RCC 7860 (cell line): ENCODE measurements at places on chromosomes 11 and 22.

GRCh38 chr11:57143459-57143858, 38.3 kb upstream of the LRRC55 start:
- no peak for DNase-seq

DNA sequence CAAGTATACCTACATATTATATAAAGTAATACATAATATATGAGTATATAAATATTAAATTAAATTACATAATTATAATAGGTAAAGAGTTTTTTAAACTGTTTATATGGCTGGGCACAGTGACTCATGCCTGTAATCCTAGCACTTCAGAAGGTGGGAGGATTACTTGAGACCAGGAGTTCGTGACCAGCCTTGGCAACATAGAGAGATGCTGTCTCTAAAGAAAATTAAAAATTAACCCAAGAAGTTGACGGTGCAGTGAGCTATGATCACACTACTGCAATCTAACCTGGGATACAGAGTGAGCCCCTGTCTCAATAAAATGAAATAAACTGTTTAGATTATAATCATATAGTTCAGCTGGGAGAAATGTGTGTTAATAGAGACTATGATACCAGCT, 363.0 kb downstream of the DDX10 start:
- peak; percentile 76 for DNase-seq

DNA sequence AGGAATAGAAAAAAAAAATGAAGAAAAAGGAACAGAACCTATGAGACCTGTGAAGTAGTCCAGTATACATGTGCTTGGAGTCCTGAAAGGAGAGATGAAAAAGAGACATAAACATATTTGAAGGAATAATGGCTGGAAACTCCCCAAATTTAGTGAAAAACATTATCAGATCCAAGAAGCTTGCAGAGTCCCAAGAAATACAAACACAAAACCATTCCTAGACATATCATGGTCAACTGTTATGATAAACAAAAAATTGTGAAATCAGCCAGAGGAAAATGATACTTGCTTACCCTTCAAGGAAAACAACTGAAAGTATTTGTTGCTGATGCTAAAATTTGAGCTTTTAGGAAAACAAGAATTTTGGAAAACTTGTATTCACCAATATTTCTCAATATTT, 250.1 kb downstream of the DDX10 start:
- DNase-seq = no peak

GRCh38 chr11:108873941-108874340, 209.1 kb downstream of the DDX10 start:
- DNase-seq = no peak

GRCh38 chr22:42912059-42912458, 55.0 kb upstream of the ARFGAP3 start:
- DNase-seq = no peak

- no peak for DNase-seq
Measured at GRCh38 chr11:34148504-34149165, 43.2 kb downstream of the NAT10 start.

- peak; percentile 21 for DNase-seq
Measured at GRCh38 chr11:114297806-114298709, 1.9 kb downstream of the NNMT start.

- DNase-seq = no peak
Measured at GRCh38 chr11:38156495-38157146, 1558.6 kb upstream of the RAG2 start.

DNA sequence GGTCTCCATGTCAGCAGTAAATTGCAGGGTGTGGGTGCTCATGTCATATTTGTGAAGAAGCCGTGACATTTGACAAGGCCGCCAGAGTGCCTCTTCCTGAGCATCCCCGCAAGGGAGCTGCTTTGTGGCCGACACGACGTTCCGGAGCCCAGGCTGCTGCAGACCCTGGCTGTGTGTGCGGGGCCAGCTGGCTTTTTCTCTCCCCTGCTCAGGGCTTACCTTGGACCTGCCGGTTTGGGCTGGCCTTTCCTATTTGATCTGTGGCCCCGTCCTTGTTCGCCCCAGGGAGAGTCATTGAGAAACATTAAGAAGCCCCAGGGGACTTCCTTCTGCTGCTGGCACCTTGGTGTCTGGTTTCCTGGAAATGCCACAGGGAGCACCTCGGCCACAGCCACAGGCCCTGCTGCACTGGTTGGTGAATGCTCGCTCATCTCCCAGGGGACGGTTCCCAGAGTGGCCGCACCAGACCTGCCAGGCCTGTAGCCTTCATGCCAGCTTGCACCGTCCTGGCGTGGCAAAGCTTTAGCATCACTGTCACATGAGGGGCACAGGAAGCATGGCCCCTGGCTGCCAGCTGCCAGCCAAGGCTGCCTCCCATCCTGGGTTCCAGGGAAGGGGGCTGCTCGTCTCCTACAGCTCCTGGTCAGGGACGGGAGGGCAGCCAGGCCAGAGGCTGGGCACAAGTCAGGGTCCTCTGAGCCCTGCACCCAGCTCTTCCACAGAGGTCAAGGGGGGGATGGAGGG, 5.4 kb downstream of the GRK2 start:
- no peak for DNase-seq

DNA sequence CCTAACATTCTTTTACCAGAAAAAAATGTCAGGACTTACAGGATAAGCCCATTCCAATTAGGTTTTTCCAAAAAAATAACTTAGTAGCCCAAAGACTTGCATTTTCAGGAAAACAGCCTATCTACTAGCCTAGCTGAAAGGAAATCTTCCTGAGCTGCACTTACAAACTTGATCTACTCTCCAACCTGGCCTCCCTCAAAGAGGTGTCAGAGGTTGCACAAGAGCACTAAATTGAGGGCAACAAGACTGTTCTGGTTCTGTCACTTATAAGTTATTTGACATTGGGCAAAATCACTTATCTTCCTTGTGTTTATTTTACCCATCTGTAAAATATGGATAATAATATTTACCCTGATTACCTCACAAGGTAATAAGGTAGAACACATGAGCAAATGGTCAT, 7.9 kb upstream of the SOX6 start:
- DNase-seq = no peak

DNA sequence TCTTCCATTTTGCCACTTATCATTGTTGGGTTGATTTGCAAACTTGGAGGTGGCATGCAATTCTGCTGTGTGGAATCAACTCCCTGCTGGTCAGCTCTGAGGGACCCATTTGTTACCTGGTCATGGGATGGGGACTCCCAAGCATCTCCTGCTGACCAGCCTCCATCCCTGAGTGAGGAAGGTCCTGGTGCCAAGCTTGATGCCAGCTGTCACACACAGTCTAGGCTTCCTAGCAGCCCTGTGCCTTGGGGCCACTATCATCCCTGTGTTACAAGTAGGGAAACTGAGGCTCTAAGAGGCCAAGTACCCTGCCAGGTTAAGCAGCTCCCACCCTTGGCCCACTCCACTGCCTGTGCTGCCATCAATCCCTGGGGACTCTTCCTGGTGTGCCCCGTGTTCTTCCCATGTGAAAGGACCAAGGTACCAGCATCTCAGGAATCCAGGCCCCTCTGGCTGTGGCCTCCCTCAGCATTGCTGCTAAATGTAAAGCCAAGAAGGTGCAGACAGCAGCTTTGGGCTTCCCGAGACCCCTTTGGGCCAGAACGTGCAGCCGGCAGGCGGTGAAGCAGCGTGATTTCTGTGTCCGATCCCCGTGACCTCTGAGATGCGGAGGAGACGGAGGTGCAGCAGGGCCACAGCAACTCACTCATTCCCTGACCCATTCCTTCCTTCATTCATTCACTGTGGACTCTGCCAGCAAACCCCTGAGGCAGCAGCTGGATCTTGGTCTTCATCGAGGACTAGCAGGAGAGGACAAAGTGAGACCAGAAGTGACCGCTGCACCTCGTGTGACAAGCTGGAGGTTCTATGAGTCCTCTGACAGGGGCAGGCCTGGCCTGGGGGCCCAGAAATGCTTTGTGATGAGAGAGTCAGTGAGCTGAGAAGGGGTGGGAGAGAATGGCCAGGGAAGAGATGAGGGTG, 49.7 kb downstream of the MYEOV start:
- no peak for DNase-seq

GRCh38 chr11:130085671-130086290, 16.1 kb downstream of the APLP2 start:
- no peak for DNase-seq

GRCh38 chr22:32587449-32587848, 112.8 kb downstream of the FBXO7 start:
- DNase-seq = no peak

DNA sequence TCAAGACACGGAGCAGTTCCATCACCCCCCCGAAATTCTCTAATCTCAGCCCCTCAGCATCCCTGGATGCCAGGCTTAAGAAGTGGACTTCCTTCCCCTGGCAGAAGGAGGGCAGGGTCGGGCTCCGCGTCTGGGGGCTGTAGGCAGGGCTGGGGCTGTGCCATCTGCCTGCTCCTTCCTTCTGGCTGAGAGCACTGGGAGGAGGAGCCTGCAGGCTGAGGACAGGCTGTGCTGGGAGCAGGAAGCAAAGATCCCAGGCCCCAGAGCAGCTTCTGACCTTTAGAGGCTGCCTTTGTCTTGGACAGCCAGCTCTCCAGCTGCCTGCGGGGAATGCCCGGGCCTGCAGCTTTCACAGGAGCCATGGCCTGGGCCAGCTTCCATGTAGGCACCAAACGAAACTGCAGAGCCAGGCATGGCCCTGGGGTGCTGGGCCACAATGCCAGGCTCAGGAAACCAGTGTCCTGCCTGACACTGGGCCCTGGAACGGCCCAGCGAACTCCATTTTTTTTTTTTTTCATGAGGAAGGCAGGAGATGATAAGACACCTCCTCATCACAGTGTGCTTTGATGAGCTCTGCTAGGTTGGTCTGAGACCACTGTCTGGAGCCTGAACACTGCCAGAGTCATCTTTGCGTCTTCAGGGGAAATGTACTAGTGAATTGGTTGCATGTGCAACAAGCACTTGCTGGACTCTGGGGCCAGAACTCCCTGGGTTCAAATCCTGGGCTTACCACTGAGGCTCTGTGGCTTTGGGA, 67.9 kb downstream of the MCM5 start:
- no peak for DNase-seq

GRCh38 chr11:78200553-78200952, 11.8 kb downstream of the USP35 start:
- DNase-seq = no peak

DNA sequence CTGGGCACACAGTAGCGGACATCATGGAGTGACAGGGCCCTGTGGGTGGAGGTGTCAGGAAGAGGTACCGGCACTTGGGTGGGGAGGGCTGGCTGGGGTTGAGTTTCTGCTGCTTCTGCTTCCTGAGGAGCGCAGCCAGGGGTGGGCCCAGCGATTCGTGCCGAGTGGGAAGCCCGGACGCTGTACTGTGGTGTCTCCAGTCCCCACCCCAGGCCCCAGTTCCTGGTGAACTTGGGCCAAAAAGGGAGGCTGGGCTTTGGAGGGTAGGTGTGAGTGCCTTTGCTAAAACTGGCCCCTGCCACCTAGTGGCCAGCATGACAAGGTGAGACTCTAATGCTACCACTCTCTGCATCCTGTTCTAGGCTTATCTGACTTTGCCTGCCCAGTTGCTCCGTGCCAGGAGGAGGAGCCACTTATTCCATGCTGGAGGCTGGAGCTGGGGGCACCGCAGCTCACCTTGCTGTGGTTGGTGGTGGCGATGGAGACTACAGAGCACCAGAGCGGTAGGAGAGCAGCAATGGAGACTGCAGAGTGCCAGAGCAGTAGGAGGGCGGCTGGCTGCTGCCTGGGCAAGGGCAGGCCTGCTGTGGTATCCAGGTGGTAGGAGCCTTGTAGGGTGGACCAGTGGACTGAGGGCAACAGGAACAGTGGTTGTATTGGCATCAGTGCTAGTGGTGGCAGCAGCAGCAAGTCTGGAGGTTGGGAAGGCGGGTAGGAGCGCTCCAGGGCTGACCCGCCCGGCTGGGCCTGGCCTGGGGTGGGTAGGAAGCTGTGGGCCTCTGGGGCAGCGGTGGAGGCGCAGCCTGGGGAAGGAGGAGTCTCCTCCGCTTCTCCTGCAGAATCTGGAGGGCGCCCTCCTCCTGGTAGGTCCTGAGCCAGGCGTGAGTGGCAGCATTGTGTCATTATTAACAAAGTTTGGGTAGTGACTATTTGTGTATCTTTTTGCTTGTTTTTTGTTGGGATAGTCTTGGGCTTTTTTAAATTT, 2.2 kb upstream of the RFPL2 start:
- peak; percentile 14 for DNase-seq

DNA sequence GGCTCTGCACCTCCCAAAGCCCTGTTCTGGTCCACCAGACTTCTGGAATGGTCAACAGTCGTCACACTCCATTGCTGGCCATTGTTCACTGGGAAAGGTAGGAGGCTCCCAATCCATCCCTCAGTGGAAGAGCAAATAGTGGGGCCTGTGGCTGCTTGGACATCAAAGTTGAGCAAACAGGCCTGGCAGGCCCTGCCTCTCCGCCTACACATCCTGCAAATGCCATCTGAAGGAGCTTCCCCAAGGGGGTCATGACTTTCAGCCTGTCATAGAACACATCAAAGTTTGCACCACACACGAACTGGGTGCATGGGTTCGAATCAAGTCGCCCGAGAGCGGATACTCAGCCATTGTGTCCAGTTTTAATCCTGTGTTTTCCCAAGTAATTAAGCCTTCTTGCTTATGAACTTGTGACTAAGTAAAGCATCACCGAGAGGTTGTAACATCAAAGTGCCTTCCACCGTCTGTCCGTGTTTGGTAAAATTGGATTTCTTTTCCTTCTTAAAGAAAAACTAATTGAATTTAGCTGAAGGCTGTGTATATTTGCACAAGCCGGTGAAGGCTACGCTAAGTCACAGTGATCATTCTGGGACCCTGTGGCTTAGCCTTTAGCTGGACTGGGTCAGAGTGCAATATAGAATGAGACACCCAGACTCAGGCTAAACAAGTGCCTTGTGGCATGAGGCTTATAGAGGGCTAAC, 36.1 kb downstream of the CLPB start:
- peak; percentile 19 for DNase-seq

GRCh38 chr11:120832481-120833238, 191.2 kb upstream of the TBCEL start:
- no peak for DNase-seq

- DNase-seq = no peak
Measured at GRCh38 chr11:86481399-86481798, 106.7 kb downstream of the CCDC81 start.
